ENCODE measurements at places on chromosomes 7 and 10. TPM values are rescaled to one million over a fixed set of nuclear protein-coding genes. Genes with fewer than 3 reads are reported as not detected.

DNA sequence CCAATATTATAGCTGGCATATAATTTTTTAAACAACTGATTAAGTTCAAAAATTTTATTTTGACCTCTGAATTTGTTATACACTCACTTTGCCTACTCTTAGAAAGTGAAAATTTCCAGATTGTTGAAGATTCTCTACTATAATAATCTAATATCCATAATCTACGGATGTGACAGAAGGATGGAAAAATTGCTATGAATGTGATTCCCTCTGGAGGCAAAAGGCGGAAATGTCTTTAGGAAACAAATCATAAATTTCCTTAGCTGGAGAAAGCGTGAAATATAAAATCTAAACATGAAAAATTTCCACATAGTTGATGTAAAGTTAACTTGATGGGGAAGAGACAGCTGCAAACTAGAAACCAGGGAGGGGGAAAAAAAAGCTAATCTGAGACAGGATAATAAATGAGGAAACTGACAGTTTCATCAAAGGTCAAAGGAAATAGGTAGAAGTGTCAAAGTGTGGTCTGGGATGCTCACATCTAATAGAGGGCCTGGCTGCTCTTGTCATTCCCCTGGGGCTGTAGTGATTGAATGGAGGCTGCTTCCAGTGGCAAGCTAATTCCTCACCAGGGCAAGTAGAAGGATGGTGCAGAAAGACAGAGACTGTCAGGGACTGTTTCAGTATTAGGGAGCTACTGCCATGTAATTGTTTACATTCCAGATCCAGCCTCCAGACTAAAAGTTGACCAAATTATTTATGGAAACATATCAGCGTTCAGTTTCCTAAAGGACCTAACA, 264.5 kb downstream of the SDHAF3 start:
- H3K36me3 ChIP-seq: no peaks in the 10 kb centered on the region
- DNase-seq: no peak
- H3K27me3 ChIP-seq: no peaks in the 10 kb centered on the region
- H3K4me1 ChIP-seq: no peaks in the 10 kb centered on the region
- H3K27ac ChIP-seq: no peak overlapping the region
- H3K4me3 ChIP-seq: no peak overlapping the region

Gene GPR15LG
- not detected for total RNA-seq

- DNase-seq: no peak
- H3K4me3 ChIP-seq: no peak within 1 kb of the TSS
- no peaks in the 10 kb centered on the region for H3K4me1 ChIP-seq
- peaks cover 16% of the 10 kb centered on the region for H3K36me3 ChIP-seq
- H3K27me3 ChIP-seq: no peaks in the 10 kb centered on the region
Measured at GRCh38 chr7:99734987-99735386, at the start of gene CYP3A7. Gene CYP3A7, minus strand, starts transcription at chr7:99735196. Its CDS starts 103 bp downstream, at chr7:99735093.

Gene TMEM229A
- not detected for total RNA-seq

Gene ZPBP
- total RNA-seq: not detected

Gene ZRANB1
- 24.8 TPM for total RNA-seq

DNA sequence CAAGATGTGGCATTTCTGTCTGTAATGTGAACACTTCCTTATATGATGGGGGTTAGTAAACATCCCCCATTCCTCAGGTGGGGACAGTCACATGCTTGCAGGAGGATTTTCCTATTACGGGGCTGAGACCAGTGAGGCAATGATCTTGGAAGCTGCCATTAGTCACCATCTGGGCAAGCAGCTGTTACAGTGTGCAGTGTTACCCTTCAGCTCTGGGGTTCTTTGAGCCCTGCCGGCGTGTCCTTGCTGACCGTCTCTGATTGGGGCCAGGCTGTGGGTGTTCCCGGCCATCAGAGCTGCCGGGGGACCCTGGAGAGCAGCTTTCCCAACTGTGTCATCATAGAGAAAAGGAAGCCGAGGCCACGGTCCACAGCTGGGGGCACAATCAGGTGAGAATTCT, 126.8 kb upstream of the FAM20C start:
- no peak for DNase-seq
- H3K36me3 ChIP-seq: no peaks in the 10 kb centered on the region
- peaks cover 10% of the 10 kb centered on the region for H3K27me3 ChIP-seq

- H3K27me3 ChIP-seq: no peaks in the 10 kb centered on the region
- peak overlapping the region; percentile 4 for H3K4me3 ChIP-seq
- DNase-seq: no peak
- peak overlapping the region; percentile 78 for H3K27ac ChIP-seq
- no peaks in the 10 kb centered on the region for H3K36me3 ChIP-seq
Measured at GRCh38 chr10:69425511-69426298, 9.0 kb upstream of the TACR2 start.

Gene AASS
- total RNA-seq: 4.3 TPM

DNA sequence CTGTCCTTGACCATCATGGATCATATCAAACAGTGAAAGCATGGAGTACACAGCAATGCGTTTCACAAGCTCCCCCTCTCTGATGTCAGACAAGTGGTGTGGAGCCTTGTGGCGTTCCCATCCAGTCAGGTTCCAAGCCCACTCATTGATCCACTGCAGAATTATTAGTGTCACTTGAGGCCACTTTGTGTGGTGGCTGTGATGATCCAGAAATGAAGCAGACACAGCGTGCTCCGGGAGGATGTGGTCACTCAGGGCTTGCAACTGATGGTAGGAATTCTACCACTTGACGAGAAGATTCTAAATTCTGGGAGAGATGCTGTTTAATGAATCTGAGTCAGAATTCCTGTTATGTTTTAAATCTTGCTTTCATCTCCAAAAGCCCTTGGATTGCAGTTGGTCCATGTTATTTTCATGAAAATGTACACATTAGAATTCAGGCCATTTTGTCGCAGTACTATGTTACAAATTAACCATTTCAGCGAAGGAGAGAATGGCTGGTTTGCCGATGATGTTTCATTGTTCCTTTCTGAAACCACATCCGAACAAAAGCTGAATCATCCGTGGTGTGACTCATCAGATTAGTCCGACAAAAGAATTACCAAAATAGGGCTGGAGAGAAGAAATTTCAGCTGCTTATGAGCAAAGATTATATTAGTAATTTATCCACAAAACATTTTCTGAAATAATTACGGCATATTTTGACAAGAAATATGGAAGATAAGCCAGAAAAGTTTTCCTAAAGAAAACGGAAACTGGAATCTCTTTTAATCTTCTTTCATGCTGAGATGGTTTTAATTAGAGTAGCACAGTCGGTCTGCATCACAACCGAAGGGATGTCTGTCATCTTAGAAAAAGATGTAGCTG, 48.1 kb downstream of the INSYN2A start:
- H3K36me3 ChIP-seq: no peaks in the 10 kb centered on the region
- peaks cover 3% of the 10 kb centered on the region for H3K27me3 ChIP-seq
- no peak overlapping the region for H3K4me3 ChIP-seq
- no peak overlapping the region for H3K27ac ChIP-seq
- H3K4me1 ChIP-seq: no peaks in the 10 kb centered on the region

Gene RADIL
- total RNA-seq: not detected

GRCh38 chr7:156474241-156474743, 166.3 kb upstream of the RNF32 start:
- peaks cover 36% of the 10 kb centered on the region for H3K27me3 ChIP-seq
- DNase-seq: no peak
- H3K4me1 ChIP-seq: no peaks in the 10 kb centered on the region
- H3K27ac ChIP-seq: no peak overlapping the region
- H3K36me3 ChIP-seq: no peaks in the 10 kb centered on the region

DNA sequence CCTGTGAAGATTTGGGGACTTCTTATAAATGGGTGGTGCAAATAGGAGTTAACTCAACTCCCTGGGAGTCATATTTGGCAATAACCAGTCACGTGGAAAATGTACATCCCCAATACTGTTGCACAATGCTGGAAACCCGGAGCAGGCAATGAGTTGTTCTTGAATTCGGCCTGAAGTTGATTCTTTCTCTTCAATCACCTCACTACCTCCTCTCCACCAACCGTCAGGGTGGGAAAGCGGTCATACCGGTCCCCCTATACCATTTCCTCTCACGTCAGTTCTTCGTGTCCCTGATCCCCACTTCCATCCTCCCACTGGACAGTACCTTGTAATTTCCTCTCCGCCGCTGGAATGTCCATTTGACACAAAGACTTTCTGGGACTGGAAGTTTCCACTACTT, 2.8 kb downstream of the GIMAP5 start:
- H3K27me3 ChIP-seq: no peaks in the 10 kb centered on the region
- peak overlapping the region; percentile 100 for H3K27ac ChIP-seq
- DNase-seq: no peak
- peaks cover 64% of the 10 kb centered on the region for H3K4me1 ChIP-seq
- peak overlapping the region; percentile 95 for H3K4me3 ChIP-seq
- peaks cover 58% of the 10 kb centered on the region for H3K36me3 ChIP-seq

Gene NCF1
- 12.0 TPM for total RNA-seq

- H3K27me3 ChIP-seq: peaks cover 3% of the 10 kb centered on the region
- no peak overlapping the region for H3K27ac ChIP-seq
- no peaks in the 10 kb centered on the region for H3K36me3 ChIP-seq
- no peak for DNase-seq
- no peak overlapping the region for H3K4me3 ChIP-seq
- H3K4me1 ChIP-seq: peaks cover 8% of the 10 kb centered on the region
Measured at GRCh38 chr10:35223016-35223415, 96.4 kb downstream of the CREM start.

DNA sequence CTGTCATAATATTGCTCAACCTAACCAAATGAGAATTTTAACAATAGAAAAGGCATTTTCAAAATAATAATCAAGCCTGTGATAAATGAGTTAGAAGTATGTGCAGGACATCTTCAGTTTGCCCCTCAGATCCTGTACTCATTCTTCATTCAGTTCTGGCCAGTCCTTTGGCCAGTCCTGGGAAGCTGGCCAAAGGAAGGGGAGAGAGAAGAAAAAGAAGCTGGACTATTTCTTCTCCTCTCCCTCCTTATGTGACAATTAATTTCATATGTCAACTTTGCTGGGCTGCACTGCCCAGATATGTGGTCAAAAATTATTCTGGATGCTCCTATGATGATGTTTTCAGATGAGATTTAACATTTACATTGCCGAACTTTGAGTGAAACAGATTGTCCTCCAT, 31.6 kb upstream of the ITGB8 start:
- no peaks in the 10 kb centered on the region for H3K36me3 ChIP-seq
- H3K4me1 ChIP-seq: no peaks in the 10 kb centered on the region
- DNase-seq: no peak
- no peaks in the 10 kb centered on the region for H3K27me3 ChIP-seq
- H3K27ac ChIP-seq: no peak overlapping the region
- H3K4me3 ChIP-seq: no peak overlapping the region

GRCh38 chr7:148537435-148537834, 53.1 kb upstream of the C7orf33 start:
- no peaks in the 10 kb centered on the region for H3K36me3 ChIP-seq
- no peak overlapping the region for H3K27ac ChIP-seq
- peaks cover 7% of the 10 kb centered on the region for H3K4me1 ChIP-seq
- no peak for DNase-seq
- H3K4me3 ChIP-seq: no peak overlapping the region
- H3K27me3 ChIP-seq: peaks cover 3% of the 10 kb centered on the region
